ENCODE measurements at places on chromosomes 7 and 10. TPM values are rescaled to one million over a fixed set of nuclear protein-coding genes. Genes with fewer than 3 reads are reported as not detected.

GRCh38 chr10:120749856-120750566, 101.2 kb upstream of the WDR11 start:
- DNase-seq, result no peak

- DNase-seq, result no peak
Observed at GRCh38 chr7:94410413-94411187, 15.9 kb downstream of the COL1A2 start.

Gene BMPR1A
- 43.5 TPM for total RNA-seq

- DNase-seq, result peak; percentile 71
Observed at GRCh38 chr10:118963341-118963740, 66.2 kb upstream of the NANOS1 start.

- DNase-seq, result no peak
Observed at GRCh38 chr7:46854958-46855473, 726.9 kb downstream of the TNS3 start.

GRCh38 chr7:100079024-100079560, 2.4 kb downstream of the ZNF3 start:
- no peak for DNase-seq

GRCh38 chr10:63692220-63692896, 171.2 kb downstream of the REEP3 start:
- DNase-seq, result no peak

- no peak for DNase-seq
Observed at GRCh38 chr10:76009531-76009930, 578.1 kb downstream of the LRMDA start.

Gene ERVW-1
- total RNA-seq, result not detected

GRCh38 chr7:80934321-80934720, 15.5 kb upstream of the SEMA3C start:
- no peak for DNase-seq

- peak; percentile 55 for DNase-seq
Observed at GRCh38 chr10:44966816-44967509, 7.4 kb downstream of the RASSF4 start.

DNA sequence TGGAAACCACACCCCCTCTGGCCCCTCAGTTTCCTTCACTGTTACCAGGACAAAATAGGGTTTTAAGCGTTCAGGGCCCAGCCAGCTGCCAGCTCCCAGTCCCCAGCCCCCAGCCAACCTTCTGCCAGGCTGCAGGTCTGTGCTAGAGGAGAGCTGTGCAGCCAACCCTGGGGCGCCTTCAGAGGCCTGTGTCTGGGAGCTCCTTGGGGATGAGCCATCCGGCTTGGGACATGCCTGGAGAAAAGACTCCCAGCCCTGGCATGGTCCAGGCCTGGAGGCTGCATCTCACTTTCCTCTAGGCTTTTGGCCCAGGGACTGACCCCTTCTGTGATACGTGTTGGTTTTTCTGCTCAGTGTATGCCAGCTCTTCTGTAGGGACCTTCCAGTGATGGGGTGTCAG, 487.6 kb upstream of the MGMT start:
- DNase-seq, result no peak

DNA sequence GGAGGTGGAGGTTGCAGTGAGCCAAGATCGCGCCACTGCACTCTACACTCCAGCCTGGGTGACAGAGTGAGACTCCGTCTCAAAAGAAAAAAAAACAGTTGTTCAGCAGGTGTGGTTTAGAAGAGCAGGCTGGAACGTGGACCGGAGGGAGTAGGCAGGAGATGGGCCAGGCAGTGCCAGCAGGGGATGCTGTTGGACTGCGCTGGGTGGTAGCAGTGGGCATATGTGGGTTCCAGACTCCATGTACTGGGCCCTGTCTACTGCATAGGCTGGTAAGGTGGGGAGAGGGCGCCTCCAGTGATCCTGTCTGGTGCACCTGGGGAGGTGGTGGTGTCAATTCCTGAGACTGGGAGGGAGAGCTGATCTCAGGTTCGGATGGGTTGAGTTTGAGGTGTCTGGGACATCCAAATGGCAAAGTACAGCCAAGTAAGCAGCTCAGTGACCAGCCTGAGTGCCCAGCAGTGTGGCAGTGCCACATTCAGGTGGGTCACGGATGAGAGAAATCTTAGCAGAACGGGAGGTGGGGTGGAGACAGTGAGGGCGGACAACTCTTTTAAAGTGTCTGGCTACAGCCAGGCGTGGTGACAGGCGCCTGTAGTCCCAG, 25.9 kb downstream of the SFXN4 start:
- no peak for DNase-seq

- DNase-seq, result no peak
Observed at GRCh38 chr10:124022066-124022465, 71.3 kb downstream of the CHST15 start.

DNA sequence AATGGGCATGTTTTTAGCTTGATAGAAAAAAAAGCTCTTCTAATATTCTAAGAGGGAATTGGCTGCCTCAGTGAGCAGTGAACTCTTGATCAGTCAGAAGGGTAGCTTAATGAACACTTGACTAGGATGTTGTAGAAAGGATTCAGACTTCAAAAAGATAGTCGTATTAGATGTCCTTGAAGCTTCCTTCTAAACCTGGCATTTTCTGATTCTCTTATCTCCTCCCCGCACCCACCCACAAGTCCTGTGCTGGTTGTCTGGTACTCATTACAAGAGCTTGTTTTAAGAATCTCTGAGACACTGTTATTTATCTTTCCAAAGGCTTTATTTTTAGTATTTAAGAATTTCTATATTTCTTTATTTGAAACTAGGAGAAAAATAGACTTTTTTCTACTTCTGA, 7.4 kb upstream of the SMIM30 start:
- DNase-seq, result no peak

All from mesenteric fat pad (tissue), 1 donor.